ENCODE measurements at places on chromosomes 12 and 14. TPM values are rescaled to one million over a fixed set of nuclear protein-coding genes. Genes with fewer than 3 reads are reported as not detected.

Gene RPAP3
- 19.2 TPM for total RNA-seq

Gene NAV3
- total RNA-seq: 16.2 TPM

DNA sequence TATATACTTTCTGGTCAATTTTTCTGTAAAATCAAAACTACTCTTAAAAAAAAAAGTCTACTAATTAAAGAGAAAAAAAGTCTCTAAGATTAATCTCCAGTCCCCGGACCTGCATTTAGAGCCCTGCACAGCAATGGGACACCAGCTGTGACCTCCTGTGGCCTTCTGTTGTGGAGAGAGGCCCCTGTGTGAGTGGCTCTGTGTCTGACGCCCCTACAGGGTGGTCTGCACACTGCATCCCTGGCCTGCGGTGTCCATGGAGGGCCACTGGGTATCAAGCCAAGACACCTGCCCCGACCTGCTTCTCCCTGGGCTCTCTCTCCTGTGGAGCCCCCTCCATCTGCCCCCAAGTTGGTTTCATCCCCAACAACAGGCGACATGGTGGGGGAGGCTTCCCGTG lies 248.0 kb upstream of the DIO3 start:
- no peak for DNase-seq

DNA sequence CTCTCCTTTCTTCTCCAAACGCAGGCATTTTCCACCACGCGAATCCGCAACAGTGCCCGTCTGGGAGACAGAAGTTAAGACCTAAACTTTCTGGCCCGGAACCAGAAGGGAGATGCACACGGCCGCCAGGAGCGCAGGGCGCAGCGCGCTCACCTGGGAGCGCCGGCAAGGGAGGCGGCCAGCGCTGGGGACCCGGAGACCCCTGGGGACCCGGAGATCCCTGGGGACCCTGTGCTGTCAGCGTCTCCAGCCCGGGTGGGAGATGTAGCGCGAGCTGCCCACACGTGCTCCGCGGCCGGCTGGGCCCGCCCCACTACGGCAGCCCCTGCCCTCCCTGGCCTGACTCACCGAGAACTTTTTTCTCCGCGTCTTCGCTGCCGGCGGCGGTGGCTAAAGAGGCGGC lies 620 bp downstream of the YBX3 start:
- no peak for DNase-seq
